Activated gamma-delta T cell (primary cell): ENCODE measurements at places on chromosomes 2 and 18.

GRCh38 chr2:54535599-54536195 lies 79.6 kb downstream of the SPTBN1 start:
- DNase-seq = no peak

DNA sequence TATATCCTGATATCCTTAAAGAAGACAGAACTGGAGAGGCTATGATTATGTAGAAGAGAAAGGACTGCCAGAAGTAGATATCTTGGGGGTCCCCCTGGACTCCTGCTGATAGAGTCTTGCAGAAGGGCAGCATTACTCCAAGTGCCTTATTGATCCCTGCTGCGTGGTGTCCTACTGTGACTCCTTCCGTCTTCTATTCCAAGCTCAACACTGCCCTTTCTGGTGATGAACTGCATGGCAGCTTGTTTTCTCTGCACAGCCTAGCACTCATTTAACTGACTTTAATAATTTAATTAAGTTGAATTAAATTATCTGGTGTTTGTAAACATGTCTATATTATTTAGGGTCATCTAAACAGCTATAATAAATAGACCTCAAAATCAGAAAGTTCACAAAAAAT lies 194.1 kb upstream of the DSEL start:
- no peak for DNase-seq

DNA sequence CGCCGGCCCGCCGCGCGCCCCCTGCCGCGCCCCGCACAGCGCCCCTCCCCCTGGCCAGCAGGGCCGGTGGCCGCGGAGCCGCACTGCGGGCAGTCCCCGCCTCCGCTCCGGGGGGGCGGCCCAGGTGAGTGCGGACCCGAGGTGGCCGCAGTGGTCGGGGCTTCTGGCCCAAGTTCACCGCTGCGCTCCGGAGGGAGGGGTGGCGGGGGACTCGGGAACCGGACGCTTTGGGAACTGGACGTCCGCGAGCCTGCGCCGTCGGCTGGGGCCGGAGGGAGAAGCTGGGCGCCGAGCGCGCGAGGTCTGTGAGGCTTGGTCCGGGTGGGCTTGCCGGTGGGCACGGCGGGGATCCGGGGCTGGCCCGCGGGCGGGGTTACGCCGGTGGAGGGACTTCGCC lies 591 bp upstream of the LDLRAD4 start:
- DNase-seq = no peak

DNA sequence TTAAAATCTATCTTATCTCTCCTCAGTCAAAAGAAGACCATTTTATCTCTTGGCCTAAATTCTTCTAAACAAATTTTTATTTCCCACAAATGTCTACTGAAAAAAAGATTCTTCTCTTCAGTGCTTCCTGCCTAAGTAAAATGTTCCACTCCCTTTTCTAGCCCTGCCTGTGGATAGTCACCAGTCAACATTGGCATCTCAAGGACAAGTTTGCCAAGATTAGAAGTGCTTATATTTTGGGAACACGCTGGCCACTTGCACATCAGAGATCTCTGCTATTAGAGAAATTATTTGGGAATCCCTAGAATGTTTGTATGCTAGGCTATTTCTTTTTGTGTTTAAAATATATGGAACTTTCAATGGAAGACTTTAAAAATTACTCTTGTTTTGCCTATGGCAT lies 758.2 kb upstream of the CDH7 start:
- no peak for DNase-seq

GRCh38 chr2:100855606-100856005 lies 35.7 kb downstream of the NPAS2 start:
- no peak for DNase-seq

DNA sequence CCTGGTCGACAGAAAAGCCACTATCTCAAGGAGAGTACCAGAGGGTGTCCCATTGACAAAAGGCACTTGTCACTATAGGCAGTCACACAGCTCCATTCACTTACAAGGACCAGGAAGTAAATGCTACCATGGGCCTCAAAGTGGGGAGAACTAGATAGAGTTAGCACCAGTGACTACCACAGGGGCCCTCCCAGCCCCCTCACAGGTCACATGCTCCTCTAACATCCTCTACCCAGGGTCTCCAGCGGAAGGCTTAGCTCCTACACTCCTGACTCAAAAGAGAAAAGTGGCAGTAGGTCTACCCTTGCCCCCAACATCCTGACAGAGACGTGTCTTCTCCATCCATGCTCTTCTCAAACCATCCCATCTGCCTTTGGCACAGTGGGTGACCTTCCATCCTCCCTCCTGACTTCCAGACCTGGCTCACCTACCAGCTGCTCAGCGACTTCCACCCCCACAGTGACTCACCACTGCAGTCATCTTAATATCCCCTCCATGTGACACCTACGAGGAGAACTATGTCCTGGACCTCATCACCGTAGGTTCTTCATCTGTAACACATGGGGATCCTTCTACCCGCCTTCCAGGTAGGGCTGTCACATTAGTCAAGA lies 5.6 kb upstream of the DNMT3A start:
- DNase-seq = no peak

DNA sequence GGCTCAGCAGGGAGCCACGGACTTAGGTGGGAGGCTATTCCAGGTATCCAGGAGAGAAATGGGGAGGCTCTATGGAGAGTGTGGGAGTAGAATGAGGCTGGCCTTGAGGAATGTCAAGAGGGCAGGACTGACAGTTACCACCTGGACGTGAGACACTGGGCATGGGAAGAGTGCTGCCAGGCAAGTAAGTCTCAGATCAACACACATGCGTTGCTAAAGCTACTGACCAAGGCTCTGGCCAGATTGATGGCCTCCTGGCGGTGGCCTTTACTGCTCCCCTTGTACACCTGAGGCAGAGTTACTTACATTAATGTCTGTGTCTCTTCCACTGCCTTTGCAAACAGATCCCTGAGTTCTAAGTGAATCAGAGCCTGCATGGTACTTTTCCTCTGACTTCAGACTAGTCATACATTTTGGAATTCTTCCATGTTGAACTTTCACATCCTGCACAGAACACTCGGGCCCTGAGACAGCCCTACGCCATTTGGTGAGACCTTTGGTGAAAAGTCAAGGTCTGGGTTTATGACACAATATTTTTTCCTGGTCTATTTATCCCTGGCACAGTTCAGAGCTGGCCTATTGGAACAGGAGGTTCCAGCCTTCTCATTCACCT lies 398.8 kb upstream of the TRIB2 start:
- DNase-seq = no peak

- DNase-seq = no peak
Measured at GRCh38 chr18:66819235-66819634, 215.3 kb upstream of the CDH19 start.

- no peak for DNase-seq
Measured at GRCh38 chr2:222270396-222270795, 28.4 kb downstream of the PAX3 start.

DNA sequence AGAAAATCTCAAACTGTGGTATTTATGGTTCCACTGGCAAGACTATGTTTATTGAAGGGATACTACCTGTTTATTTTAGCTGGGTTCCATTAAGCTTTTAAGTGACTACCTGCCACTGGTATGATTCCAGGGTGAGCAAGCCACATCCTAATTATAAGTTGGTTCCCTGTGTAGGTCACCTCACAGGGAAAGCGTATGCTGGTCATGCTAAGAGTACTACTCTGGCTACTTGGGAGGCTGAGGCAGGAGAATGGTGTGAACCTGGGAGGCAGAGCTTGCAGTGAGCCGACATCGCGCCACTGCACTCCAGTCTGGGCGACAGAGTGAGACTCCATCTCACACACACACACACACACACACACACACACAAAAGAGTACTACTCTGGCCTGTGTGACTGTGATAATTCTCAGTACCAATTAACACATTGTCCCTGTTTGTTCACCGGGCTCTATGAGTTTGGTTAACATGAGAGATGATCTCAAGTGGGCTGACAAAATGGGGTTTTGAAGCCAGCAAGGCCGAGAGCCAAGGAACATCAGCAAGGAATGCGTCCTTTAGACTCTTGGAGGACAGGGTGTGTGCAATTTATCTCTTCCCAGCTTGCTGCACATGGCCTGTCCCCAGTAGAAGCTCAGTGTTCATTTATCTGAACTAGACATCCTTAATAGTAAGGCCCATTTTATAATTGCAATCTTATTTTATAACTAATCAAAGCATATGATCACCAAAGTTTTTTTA lies 15.2 kb upstream of the ITSN2 start:
- DNase-seq = no peak

DNA sequence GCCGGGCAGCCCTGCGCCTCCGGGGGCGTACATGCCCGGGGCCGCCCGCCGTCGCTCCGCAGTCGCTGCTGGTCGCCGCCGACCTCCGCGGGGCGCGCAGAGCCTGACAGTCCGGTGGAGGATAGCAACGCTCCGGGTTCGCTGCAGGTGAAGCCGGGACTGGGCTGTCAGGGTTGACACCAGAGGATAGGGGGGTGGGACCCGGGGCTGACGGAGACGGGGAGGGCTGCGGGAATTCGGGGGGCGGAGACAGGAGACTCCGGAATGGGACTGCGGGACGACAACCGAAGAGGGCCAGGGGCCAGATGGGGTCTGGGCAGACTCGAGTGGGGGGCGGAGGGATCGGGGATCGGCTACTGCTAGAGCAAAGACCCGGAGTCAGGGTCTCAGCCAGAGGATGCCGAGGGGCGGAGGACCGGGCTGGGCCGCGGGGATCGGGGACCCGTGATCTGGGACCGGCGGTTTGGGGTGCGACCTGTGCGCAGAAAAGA lies 403 bp downstream of the TMEM127 start:
- no peak for DNase-seq

GRCh38 chr18:73824671-73825070 lies 323.0 kb downstream of the FBXO15 start:
- no peak for DNase-seq

- no peak for DNase-seq
Measured at GRCh38 chr2:61439241-61440002, 31.5 kb downstream of the USP34 start.

GRCh38 chr18:58264840-58265239 lies 220.8 kb downstream of the NEDD4L start:
- DNase-seq = no peak

GRCh38 chr2:82827426-82827825 lies 1631.7 kb downstream of the SUCLG1 start:
- DNase-seq = no peak

GRCh38 chr2:239110595-239111048 lies 262.7 kb downstream of the TWIST2 start:
- DNase-seq = no peak

DNA sequence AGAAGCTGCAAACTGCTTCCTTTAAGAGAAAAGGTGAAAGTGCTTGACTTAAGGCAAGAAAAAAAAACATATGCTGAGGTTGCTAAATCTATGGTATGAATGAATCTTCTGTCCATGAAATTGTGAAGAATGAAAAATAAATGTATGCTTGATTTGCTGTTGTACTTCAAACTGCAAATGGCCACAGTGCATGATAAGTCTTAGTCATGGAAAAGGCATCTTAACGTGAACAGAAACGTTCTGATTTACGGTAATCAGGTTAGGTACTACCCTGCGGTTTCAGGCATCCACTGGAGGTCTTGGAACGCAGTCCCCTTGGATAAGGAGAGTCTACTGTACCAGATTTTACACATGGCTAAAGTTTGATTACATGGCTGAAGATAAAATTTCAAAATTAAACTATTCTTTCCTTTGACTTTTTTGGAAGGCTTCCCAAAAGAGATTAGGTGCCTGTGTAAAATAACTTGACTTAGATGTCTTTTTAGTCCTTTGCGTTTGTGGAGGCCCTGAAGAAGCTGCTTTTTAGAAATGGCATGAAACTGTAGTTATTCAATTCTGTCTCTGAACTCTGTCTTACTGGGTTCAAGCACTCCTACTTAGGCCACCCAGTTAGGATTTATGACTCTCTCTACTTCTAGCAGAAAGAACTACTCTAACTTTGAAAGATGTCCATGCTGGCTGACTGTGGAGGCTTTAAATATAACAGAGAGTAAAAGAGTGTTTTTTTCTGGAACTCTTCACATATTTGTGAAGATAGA lies 35.9 kb upstream of the SCN9A start:
- DNase-seq = no peak

- DNase-seq = no peak
Measured at GRCh38 chr2:63840081-63840784, 1.5 kb upstream of the UGP2 start.

GRCh38 chr2:233999182-233999581 lies 51.3 kb upstream of the SPP2 start:
- DNase-seq = no peak

- no peak for DNase-seq
Measured at GRCh38 chr18:78724214-78724914, 255.3 kb upstream of the SALL3 start.

DNA sequence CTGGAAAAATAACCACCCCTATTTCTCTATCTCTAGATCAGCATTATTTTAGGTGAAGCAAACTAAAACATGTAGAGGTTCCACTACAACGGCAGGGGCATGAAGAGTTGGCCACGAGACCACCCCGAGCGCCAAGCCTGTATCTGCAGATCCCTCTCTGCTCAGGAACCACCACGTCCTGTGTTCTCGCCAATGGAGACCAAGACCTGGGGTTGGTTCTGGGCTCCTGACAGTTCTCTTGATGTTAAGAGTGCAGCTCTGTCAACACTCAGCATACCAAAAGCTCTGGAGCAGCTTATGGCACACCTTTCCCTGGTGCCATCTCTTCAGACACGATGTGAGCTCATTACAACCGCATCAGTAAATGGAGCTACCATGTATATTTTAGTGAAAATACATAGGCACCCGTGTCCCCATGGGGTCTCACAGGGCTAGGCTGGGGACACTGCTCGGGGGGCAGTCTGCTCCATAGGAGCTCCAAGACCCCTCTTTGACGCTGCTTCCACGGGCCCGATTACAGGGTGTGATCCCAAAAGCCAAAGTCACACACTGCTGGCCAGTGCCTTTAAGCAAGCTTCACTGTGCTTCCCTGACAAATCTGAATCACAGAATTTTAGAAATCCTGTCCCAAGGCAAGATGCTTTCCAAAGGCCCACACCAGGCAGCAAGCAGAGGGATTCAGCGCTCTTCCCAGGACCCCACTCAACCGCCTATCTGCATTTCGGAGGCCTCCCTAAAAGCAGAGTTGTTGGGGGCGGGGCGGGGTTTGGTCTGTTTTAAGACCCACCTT lies 72.2 kb downstream of the EMILIN2 start:
- DNase-seq = no peak

- no peak for DNase-seq
Measured at GRCh38 chr2:11342551-11343367, 1.7 kb downstream of the ROCK2 start.

- DNase-seq = no peak
Measured at GRCh38 chr18:57826252-57826651, 23.1 kb upstream of the ATP8B1 start.

- no peak for DNase-seq
Measured at GRCh38 chr2:11438555-11439080, 27.3 kb downstream of the E2F6 start.

DNA sequence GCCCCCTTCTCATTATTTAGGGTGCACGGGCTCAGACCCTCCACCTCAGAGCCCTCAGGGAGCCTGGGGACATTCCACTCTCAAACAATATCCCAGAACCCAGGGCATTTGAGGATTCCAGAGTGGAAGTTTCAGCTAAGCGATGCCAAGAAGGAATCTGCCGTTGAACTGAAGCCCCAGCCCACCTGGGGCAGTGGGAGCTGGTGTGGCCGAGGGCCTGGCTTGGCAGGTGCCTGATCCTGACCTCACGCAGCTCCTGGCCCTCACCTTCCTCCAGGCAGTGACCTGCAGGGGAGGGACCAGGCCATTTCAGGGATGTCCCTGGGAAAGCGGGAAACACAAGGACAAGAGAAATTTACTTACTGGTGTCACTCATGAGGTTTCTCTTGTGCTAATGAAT lies 58.2 kb downstream of the ACKR3 start:
- DNase-seq = no peak
